Pancreas (tissue), 10 donors: ENCODE measurements at places on chromosomes 3 and 15.

- DNase-seq = no peak
- peaks cover 13% of the 10 kb centered on the region for H3K4me1 ChIP-seq
- no peaks in the 10 kb centered on the region for H3K36me3 ChIP-seq
- H3K27ac ChIP-seq = no peak overlapping the region
Measured at GRCh38 chr3:113258361-113258760, 47.0 kb downstream of the BOC start.

DNA sequence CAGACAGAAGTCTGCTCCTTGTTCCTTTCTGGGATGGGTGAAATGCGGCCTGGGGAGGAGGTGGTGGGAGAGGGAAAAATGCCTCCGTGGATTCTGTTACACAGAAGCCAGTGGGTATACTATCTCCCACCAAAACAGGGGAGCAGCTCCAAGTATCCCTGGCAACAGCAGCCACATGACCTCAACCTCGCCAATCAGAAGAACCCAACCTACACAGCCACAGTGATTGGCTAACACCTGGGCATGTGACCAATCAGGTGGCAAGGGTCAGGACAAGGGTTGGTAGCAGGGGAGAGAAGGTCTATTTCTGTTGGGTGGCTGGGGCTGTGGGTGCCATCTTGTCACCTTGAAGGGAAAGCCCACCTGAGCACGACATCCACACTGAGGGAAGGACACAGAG is 9.1 kb upstream of the ACAD9 start:
- H3K4me3 ChIP-seq = no peak overlapping the region
- H3K36me3 ChIP-seq = no peaks in the 10 kb centered on the region
- no peaks in the 10 kb centered on the region for H3K27me3 ChIP-seq
- H3K4me1 ChIP-seq = no peaks in the 10 kb centered on the region

DNA sequence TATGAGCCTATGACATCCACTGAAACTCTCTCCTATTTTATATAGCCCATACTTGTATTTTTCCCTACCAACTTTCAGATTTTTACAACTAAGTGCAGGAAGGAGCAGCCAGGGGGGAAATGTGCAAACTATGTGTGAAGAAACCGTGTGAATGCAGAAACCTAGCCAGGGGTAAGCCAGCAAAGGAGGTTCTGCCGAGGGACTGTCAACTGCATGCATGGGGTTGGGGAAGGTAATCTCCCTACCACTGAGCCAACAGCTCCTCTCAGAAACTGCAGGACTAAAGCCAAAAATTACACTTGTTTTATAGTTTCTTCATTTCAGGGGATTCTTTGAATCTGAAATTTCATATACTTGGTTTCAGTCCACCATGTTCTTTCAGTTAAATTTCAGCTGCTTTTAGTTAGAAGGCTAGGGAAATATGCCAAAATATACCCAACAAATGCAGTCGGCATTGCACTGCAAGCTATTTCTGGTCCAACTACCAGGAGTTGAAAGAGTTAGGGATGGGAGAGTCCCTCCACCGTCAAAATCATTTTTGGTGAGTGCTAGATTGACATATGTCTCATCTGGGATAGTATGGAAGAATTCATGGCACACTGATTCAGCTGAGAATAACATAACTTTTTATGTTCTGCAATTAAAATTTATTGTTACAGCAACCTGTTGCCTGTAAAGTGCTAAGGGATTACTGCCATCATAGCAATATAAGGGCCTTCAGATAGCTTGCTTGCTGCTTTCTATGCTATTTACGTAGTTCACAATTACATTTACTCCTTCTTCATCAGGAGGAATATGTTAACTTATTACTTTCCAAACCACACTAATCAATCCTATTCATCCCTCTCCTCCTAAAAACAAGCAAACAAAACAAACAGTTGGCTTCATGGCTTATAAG is 904.2 kb downstream of the ROBO1 start:
- no peaks in the 10 kb centered on the region for H3K27me3 ChIP-seq
- no peaks in the 10 kb centered on the region for H3K4me1 ChIP-seq
- H3K27ac ChIP-seq = no peak overlapping the region
- no peaks in the 10 kb centered on the region for H3K36me3 ChIP-seq

DNA sequence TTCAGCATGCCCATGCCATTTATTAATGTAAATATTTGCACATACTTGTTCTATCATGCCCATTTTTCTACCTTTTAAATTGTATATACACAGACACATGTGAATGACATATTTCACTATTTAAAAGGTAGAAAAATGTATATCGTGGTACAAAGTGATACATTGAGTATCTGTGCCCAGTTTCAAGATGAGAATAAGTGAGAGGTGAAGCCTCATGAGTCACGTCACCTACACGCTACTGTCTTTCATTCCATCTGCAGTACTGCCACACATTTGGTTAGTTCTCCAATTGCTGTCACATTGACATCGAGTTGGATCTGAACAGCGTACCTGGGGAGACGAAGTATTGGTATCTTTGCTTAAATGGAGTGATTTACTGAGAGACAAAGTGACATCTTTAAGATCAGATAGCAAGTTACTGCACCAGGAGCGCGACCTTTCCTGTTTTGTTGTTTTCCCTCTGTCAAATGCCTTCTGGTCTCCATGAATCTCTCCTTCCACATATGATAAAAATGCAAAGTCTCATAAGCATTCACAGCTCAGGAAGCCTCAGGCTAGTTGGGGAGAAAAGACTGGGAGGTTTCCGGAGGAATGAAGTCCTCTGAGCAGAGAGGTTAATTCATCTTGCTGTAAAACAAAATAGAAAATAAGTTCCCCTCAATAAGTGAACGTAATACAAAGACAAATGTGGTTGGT is 12.0 kb downstream of the GREM1 start:
- DNase-seq = no peak
- no peak overlapping the region for H3K4me3 ChIP-seq
- H3K27me3 ChIP-seq = no peaks in the 10 kb centered on the region

DNA sequence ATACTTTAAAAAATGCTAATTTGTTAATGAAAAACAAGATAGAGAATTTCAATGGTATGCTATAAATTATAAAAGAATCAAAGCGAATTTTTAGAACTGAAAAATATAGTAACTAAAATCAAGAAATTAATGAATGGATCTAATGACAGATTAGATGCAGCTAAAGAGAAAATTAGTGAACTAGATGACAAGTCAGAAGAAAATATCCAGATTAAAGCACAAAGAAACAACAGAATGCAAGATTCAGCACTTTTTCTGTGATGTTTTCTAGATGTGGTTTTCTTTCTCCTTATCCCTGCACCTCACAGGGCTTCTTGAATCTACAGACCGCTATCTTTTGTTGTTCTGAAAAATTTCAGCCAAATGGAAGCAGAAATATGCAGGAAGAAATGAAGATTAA is 54.4 kb downstream of the INO80 start:
- no peaks in the 10 kb centered on the region for H3K4me1 ChIP-seq
- H3K27me3 ChIP-seq = no peaks in the 10 kb centered on the region
- H3K36me3 ChIP-seq = peaks cover 25% of the 10 kb centered on the region
- no peak for DNase-seq
- no peak overlapping the region for H3K27ac ChIP-seq
- H3K4me3 ChIP-seq = no peak overlapping the region
